Activated CD4-positive, alpha-beta T cell treated with anti-CD3 and anti-CD28 coated beads for 4 hours (primary cell): ENCODE measurements at places on chromosomes 12 and 14.

GRCh38 chr12:2335109-2335508 is 282.3 kb downstream of the CACNA1C start:
- DNase-seq, result no peak

- no peak for DNase-seq
These were observed 90.7 kb downstream of the PPFIA2 start for GRCh38 chr12:81668475-81668874.

- no peak for DNase-seq
These were observed 13.9 kb upstream of the RPLP0 start for GRCh38 chr12:120214626-120215356.

- DNase-seq, result no peak
These were observed 5.7 kb downstream of the KRT73 start for GRCh38 chr12:52612431-52613383.

DNA sequence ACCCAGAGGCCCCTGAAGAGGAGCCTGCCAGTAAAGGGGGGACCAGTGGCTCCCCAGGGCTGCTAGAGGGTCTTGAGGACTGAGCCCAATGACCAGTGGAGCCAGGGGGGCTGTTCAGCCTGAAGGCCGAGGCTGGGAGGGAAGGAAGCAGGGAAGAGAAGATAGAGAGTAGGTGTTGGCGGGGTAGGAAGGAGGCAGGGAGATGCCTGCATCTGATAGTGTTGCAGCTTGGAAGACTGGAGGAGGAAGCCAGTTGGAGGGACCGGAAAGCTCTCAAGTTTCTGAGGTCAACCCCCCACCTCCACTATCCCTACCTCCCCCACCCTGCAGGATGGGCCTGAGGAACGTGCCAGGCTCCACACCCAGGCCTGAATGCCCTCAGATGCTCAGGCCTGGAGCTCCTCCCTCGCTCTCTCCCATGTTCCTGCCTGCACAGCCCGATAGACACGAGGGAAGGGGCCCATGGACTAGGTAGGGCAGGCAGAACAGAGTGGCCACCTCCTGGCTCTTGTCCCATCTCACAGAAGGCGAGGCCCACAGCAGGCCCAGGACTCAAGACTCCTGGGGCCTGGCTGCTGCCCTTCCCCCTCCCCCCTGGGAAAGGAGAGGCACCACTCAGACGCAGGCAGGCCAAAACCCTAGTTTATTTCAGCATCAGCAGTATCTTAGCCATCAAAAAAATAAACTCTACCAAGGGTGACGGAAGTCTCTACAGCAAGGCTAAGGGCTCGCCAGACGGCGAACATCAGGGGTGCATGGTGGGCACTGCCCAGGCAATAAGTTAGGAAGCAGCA is 3.4 kb downstream of the CKB start:
- no peak for DNase-seq
